ENCODE measurements at places on chromosomes 11 and 22.

DNA sequence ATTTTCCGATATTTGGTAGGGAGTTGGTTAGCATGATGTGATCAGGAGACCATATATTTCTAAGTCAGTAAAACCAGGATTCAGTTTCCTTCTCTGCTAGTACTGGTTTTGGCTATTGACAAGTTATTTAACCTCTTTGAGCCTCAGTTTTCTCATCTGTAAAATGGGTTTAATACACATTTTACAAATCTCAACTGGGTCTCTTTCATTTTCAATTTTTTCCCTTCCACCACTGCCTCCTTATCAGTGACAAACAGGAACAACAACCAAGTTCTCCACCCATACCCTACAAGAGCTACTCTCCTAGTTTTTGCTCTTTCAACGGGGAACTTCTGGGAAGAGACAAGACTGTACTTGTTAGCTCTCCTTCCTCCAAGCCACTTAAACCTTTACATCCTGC is 6.2 kb upstream of the APLP2 start:
- no peak for DNase-seq

DNA sequence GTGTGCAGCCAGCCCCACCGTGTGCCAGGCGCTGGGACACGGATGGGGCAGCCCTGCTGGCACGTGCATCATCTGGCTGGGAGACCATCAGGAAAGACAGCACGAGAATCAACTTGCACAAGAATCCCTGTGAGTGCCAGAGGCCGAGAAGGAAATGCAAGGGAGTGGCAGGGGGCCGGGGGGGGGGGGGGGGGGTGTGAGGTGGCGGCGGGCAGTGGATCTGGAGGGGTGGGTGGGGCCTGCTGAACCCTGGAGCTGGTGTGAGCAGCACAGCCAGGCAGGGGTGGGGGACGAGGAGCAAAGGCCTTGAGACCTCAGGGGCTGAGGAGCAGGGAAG is 14.0 kb upstream of the FLRT1 start:
- no peak for DNase-seq

DNA sequence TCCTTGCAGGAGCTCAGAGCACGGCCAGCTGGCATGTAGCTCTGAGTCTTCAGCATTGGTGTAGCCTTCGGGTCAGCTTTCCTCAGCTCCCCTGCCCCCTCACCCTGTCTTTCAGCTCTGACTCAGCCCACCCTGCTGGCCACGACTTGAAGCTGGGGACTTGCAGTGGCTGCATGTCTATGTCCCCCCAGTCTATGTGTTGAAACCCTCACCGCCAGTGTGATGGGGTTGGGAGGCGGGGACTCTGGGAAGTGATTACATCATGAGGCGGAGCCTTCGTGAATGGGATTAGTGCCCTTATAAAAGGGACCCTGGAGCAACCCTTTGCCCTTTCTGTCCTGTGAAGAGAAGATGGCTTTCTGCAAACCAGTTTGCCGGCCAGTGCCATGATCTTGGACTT is 111.1 kb downstream of the CTTN start:
- peak; percentile 63 for DNase-seq

DNA sequence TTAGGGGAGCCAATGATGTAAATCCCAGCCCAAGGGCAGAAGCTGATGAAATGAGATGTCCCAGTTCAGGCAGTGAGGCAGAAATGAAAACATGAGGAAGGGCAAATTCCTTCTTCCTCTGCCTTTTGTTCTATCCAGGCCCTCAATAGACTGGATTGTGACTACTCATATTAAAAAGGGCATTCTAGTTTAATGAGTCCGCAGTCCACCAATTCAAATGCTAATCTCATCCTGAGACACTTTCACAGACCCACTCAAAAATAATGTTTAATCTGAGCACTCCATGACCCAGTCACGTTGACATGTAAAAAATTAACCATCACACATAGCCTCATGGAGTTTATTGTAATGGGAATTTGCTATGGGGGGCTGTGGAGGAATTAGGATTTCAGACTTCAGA is 717.9 kb downstream of the OPCML start:
- DNase-seq = no peak

DNA sequence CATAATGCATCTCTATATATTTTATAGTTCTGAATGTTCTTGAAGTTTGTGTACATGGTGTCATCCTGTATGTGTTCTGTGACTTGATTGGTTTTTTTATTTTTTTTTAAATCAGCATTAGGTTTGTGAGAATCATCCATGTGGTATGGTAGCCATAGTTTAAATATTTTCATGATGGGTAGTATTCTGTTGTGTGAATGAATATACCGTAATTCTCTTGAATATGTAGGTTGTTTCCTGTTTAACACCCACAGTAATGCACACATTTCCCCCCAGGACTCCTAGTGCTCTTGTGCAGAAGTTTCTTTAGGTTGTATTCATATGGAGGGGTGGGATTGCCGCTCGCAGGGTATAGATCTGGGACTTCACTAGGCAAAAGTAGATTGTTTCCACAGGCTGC is 2.0 kb downstream of the PACS1 start:
- DNase-seq = no peak

DNA sequence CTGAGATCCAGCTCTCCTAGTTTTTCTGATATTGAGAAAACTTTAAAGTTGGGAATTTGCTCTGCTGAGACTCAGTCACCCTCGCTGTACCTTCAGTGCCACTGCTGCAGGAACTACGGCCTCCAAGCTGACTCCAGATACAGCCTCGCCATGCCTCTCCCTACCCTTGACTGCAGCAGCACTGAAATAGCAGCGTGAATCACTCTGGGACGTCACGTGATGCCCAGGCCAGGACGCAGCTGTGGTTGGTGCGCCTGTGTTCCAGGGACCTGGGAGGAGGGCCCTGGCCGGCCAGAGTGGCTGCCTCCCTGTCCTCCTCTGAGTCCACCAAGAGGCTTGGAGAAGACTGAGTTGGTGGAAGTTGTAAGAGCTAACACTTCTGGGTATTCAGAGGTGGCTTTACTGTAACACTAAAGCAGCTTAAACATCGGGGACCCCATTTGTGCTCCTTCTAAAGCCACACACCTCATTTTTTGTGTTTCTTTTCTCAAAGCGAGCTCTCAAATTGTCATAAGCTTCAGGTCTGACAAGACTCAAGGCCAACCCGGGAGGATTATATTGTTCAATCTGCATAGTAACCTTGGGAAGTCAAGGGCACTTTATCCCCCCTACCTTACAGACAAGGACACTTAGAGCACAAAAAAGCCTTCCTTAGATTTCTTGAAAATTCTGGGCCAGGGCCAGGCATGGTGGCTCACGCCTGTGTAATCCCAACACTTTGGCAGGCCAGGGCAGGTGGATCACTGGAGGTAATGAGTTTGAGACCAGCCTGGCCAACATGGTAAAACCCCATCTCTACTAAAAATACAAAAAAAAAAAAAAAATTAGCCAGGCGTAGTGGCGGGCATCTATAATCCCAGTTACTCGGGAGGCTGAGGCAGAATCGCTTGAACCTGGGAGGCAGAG is 4.2 kb upstream of the STIP1 start:
- DNase-seq = peak; percentile 77

GRCh38 chr11:124950601-124951330 is 3.2 kb upstream of the CCDC15 start:
- DNase-seq = no peak

GRCh38 chr22:49545606-49546005 is 282.1 kb downstream of the BRD1 start:
- no peak for DNase-seq

GRCh38 chr11:121561240-121561639 is 108.5 kb upstream of the SORL1-AS1 start:
- DNase-seq = no peak

- no peak for DNase-seq
Measured at GRCh38 chr11:86414032-86414431, 39.3 kb downstream of the CCDC81 start.

DNA sequence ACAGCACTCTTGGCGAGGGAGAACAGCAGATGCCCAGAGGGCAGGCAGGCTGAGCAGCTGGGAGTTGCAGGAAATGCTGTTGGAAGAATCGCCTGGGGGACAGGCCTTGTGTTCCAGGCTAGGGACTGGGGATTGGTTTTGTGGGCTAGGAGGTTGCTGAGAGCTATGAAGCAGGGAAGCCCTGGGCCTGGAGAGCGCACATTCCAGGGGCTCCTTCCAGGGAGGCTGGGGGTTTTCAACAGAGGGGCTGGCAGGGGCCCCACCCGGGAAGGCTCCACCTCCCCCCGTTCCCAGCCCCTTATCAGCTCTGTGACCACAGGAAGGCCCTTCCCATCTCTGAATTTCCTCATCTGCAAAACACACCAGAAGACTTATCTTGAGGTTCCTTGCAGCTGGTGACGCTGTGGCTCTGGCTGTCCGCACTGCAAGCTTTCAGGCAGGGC is 21.7 kb downstream of the WNT11 start:
- DNase-seq = no peak

DNA sequence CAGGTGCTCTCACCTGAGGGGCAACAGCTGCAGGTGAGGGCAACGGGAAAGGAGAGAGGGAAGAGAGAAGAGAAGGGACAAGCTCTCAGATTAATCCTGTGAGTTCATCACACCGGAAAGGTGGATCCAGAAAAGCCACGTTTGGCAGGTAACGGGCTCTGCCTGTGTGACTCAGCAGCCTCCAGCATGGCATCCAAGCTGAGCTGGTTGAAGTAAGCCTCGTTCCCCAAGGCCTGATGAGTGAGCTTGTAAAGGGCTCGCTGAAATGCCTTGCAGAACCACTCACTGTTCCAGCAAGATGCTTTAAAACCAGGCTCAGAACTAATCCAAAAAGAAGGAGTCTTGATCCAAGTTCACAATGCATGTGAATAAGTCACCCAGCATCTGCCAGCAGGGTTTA is 206.9 kb upstream of the TMEM45B start:
- no peak for DNase-seq

DNA sequence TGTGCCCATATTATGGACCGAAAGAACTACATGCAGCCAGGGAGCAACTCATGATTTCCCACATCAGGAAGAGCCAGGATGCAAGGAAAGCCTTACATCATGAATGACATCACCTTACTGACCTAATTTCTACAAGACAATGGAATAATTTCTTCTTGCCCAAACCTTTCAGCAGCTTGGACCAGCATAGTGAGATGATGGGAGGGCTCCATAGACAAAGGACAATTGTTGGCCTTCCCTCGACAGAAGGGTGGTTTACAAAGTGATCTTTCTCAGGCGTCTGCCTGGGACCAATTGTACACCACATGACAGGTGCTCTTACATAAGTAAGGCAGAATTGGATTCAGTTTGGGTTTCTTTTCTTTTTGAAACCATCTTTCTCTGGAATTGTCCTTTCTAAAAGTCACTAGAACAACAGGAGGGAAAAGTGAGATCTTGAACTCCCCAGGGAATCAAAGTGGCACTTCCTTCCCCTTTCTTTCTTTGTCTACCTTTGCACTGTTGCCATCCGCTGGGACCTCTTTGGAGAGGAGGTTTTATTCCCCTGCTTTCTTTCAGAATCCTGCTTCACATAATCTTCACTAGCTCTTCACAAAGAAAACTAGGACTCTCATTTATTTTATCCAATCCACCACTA is 51.7 kb upstream of the PAK1 start:
- peak; percentile 62 for DNase-seq

- DNase-seq = no peak
Measured at GRCh38 chr11:82634091-82634490, 99.6 kb downstream of the FAM181B start.

DNA sequence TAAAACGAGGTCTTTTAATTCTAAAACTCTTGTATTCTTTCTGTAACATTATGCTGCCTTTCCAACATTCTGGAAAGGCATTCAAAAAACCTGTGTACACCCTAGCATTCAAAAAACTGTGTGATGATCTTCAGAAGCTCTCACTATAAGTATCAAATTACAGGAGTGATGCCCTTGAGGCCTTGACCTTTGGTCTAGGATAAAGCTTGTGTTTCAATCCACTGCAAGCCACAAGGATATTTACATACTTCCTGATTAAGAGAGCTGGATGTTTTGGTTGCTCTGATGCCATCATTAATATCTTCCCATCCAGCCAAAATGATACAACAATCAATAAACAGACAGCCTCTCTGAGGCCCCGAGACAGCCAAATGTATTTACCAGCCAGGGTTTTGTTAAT is 11.9 kb downstream of the CLPB start:
- DNase-seq = no peak

DNA sequence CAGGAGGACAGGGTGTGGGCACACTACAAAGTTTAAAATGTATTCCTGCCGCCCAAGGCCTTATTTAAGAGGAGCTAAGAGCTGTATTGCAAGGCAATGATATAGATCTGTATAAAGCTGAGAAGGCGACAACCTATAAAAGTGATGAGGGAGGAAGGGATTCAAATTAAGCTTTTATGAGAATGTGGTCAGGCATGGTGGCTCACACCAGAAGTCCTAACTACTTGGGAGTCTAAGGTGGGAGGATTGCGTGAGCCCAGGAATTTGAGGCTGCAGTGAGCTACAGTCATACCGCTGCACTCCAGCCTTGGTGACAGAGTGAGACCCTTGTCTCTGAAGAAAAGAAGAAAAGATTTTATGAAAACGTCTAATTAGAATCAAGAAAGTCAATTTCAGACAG is 9.7 kb upstream of the GLB1L3 start:
- no peak for DNase-seq

DNA sequence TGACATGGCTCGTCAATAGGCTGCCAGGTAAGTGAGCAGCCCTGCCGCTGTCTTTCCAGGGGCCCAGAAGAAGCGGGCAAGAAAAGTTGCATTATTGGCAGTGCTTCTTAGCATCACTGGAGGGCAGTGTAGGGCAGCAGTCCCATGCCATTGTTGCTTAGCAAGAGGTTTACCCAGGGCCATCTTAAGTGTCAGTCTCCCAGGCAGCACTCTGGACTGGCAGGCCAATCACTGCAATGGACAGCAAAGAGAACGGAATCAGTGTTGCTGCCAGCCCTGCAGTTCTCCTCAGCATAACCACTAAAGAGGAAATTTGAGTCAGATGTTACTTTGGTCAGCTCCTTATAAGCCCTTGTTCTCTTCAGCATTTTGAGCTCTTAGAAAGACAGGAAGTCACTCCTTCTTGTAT is 13.4 kb upstream of the GRK2 start:
- DNase-seq = no peak

DNA sequence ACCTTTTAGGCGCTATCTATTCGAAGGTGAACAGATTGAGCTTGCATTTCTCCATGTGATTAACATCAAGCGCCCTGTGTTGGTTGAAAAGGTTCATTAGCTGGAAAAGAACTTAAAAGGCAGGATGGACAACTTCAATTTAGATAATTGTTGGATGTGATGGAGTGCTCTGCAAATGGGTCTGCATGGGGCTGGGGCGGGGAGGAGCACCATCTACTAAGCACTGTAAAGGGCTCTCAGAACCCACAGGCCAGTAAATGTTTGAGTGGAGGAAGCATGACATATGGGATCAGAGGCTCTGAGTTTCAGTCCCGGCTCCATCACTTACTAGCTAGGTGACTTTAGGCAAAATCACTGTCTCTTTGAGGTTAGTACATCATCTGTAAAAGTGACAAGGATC is 28.2 kb downstream of the ARL14EP start:
- DNase-seq = no peak

- no peak for DNase-seq
Measured at GRCh38 chr22:24954856-24955255, 2.3 kb downstream of the KIAA1671 start.

- no peak for DNase-seq
Measured at GRCh38 chr11:97354026-97354425, 964.2 kb downstream of the JRKL start.

DNA sequence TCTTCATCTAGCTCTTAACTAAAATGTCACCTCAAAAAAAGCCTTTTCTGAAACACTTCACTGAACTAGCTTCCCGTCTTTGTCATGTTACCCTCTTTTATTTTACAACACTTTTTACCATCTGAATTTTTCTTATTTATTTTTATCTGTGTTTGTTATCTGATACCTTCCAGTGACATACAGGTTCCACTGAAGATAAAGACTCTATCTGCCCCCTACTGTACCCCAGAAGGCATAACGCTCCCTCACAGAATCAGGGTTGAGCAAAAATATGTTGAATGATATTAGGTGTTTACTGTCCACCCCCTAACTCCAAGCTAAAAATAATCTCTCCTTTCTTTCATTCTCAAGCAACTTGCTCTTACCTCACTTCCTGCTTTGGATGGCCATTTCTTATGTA is 654.2 kb downstream of the NELL1 start:
- no peak for DNase-seq
